ENCODE measurements at places on chromosomes 2 and 18. TPM values are rescaled to one million over a fixed set of nuclear protein-coding genes. Genes with fewer than 3 reads are reported as not detected.

Gene C2orf66
- not detected for total RNA-seq

- DNase-seq: no peak
These were observed 1307.8 kb upstream of the TMEFF2 start for GRCh38 chr2:193502363-193503035.

Gene TLX2
- not detected for total RNA-seq

- DNase-seq: peak; percentile 74
These were observed 49.5 kb upstream of the TBC1D8 start for GRCh38 chr2:101200676-101201075.

- no peak for DNase-seq
These were observed 81.9 kb downstream of the WDSUB1 start for GRCh38 chr2:159204381-159205144.

All from fibroblast of the aortic adventitia (primary cell).